Activated B cell treated with CpG ODN at 0.5 μM for 24 hours (primary cell): ENCODE measurements at places on chromosomes 1 and 21.

DNA sequence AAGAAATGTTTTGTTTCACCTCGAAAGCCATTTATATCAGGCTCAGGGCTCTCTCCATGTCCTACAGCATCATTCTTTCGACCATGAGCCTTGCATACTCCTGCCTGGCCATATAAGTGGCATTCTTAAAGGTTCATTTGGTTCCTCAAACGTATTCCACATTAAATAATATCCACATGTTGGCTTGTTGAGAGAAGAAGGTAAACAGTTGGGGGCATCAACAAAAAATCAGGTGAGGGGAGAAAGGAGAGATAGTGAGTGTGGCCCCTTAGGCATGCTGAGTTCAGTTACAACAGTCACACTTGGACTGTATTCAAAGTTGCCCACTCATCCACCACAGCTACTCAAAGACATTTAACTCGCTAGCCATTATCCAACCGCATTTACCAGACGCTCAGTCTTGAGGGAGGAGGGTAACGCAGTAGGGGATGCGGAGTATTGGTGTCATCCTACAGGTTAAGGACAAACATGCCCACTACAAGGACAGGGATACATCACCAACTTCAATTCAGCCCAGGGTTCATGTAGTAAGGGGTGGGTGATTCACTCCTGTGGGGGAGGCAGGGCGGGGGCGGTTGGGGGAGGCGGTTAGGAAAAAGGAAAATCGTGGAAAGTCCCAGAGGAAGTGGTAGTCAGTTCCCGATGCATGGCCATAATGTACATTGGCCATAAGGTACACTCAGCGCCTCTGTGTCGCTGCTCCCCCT lies 1.4 kb downstream of the ZNF697 start:
- peaks cover 11% of the 10 kb centered on the region for H3K4me1 ChIP-seq
- H3K27ac ChIP-seq: no peak overlapping the region
- DNase-seq: no peak
- peaks cover 63% of the 10 kb centered on the region for H3K27me3 ChIP-seq
- no peaks in the 10 kb centered on the region for H3K36me3 ChIP-seq
- no peak overlapping the region for H3K4me3 ChIP-seq

GRCh38 chr1:27416387-27417111 lies 24.1 kb downstream of the GPR3 start:
- H3K36me3 ChIP-seq: peaks cover 73% of the 10 kb centered on the region
- peaks cover 55% of the 10 kb centered on the region for H3K4me1 ChIP-seq
- peak overlapping the region; percentile 89 for H3K27ac ChIP-seq
- H3K27me3 ChIP-seq: no peaks in the 10 kb centered on the region

DNA sequence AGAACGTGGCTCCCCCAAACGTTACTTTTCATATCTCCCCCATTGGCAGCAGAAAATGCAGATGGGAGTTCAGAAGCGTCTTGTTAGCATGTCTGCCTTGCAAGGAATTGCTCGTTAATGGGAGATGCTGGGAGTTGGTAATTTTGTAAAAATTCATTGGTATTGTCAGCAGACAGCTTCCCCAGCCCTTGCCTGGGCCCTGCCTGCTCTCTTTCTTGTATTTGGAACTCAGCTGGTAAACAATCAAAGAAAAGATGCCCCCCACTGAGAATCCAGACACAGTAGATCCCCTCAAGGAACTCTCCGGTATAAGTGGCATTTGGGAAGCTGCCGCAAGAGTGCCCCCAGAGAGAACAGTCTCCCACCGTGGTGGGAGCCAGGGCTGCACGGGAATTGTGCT lies 94.4 kb upstream of the IGSF21 start:
- H3K27ac ChIP-seq: no peak overlapping the region
- no peak overlapping the region for H3K4me3 ChIP-seq
- no peaks in the 10 kb centered on the region for H3K36me3 ChIP-seq
- DNase-seq: no peak
- H3K4me1 ChIP-seq: no peaks in the 10 kb centered on the region
- peaks cover 22% of the 10 kb centered on the region for H3K27me3 ChIP-seq

DNA sequence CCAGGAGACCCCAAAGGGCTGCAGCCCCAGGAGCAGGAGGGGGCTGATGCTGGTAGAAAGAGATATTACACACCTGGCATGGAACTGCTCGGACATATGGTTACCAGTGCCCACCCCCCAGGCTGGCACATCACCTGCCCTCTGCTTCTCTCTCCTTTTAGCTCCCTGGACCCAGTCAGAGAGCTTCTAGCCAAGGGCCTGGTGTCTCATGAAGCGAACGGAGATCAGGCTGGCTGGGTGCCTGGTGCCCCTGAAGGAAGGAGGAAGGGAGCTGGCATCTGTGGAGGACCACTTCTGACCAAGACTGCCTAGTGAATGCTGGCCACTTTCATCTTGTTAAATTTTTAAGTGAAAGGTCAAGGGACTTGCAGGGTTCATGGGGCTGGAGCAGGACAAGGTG lies 53.1 kb downstream of the FOXO6 start:
- no peak overlapping the region for H3K4me3 ChIP-seq
- no peak for DNase-seq
- no peaks in the 10 kb centered on the region for H3K36me3 ChIP-seq
- peaks cover 18% of the 10 kb centered on the region for H3K27me3 ChIP-seq
- no peaks in the 10 kb centered on the region for H3K4me1 ChIP-seq
